ENCODE measurements at places on chromosomes 1 and 21.

DNA sequence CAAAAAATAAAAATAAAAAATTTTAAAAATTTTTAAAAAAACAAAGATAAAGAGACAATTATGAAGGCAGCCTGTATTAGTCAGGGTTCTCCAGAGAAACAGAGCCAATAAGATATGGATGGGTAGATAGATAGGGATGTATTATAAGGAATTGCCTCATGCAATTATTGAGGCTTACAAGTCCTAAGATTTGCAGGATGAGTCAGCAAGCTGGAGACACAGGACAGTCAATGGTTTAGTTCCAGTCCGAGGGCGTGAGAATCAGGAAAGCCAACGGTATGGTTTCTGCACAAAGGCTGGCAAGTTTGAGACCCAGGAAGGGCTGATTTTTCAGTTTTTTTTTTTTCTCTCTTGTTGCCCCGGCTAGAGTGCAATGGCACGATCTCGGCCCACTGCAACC lies 24.1 kb upstream of the EIF4G3 start:
- DNase-seq, result no peak

GRCh38 chr1:159122005-159122621 lies 45.5 kb upstream of the AIM2 start:
- peak; percentile 77 for DNase-seq

DNA sequence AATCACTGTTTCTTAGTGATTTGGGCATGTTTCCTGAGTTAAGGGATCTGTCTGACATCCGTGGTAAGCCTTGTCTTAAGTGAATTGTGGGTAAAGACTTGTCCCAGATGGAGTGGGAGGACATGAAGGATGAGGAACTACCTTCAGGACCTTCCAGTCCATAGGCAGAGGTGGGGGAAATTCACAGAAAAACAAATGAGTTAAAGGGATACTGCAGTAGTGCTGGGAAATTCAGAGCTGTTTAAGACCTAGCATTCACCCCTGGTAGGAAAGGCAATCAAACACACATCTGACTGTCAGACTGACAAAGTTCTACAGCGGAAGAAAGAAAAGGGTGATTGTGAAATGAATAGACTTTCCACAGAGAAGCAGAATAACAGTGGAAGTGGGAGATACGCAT lies 3.0 kb downstream of the GNAT2 start:
- no peak for DNase-seq

DNA sequence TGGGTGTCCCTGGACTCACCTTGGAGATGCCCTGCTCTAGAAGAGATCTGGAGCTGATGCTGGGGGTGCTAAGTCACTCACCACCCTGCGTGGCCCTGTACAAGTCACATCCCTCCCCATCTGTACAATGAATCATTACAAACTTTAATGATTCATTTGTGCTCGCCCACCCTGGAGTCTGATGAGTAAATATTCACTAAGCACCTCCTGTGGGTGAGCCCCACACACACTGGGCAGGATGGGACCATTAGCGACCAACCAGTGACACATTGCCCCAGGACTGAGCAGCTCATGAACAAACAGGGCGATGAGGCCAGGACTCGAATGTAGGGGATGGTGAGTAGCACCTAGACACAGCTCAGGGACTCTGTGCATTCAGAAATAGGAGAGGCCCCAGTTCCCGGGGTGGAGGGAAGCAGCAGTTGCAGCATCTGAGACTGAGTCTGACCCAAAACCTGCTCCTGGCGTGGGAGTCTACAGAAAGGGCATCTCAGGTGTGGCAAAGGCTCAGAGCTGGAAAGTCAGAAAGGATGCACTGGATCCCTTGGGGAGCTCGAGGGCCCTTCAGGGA lies 18.1 kb upstream of the PDZK1IP1 start:
- no peak for DNase-seq

DNA sequence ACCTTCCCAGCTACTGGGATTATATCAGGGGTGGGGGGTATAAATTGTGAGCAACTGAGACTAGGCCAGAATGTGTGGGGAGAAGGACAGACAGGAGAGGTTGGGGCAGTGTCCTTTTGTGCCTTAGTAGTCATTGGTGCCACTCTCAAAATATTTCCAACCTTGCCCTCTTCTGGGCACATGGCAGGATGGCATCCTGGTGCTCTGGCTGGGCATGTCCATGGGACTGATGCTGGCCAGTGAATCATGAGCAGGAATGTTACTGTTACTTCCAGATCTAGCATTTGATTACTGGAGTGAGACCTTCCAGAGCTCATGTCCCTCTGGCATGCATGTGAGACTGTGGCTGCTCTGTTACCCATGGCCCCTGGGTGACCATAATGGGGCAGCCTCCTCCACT lies 151.2 kb downstream of the MATN1 start:
- no peak for DNase-seq

GRCh38 chr1:241390526-241390925 lies 33.5 kb upstream of the RGS7 start:
- DNase-seq, result no peak

DNA sequence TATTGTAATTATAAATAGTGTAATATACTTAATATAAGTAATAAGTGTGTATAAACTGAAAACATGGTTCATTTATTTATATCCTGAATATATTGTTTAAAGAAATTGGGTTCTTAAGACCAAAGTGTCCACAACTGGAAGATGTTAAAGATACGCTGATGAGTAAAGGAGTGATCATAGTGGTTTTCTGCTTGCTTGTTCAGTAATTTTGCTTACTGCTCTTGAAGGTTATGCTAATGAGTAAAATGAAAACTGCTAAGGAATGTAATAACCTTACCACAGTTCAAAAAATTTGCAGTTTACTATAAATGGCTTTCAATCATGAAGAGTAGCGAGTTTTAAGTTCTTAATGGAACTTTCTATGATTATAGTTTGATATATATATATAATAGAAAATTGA lies 22.0 kb downstream of the DONSON start:
- peak; percentile 24 for DNase-seq

DNA sequence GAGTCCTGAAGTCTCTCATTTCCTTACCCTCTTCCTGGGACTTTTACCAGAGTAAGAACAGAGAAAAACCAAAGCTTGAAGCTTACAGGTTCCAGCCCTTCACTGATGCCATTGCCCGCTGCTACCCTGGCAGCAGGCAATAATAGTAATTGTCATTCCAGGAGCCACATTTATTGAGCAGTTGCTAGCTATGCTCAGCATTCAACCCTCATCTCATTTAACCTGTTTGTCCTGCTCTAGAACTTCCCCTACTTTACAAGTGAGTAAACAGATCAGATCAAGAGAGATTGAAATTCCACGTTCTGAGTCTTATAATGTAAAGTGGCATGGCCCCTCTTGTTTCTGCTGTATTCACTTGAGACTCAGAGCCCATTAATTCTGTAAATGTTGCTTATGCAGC lies 80.4 kb downstream of the ATP1A1 start:
- no peak for DNase-seq

GRCh38 chr1:174702011-174702410 lies 254.2 kb downstream of the GPR52 start:
- no peak for DNase-seq

DNA sequence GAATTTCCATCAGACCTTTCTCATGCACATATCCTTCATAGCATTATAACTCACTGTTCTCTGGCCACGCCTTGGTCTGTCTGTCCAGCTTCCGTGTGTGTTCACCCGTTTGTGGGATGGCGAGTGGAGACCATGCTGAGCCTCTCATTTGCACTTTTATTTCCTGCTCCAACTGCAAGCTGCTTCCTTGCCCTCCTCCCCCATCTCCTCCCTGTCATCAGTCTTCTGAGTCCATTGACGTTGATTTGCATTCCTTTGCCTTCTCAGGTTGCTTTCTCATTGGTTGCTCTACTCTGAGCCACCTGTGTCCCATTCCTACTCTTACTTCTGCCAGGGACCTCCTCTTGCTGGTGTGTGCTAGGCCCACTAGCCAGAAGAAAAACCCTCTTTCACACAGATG lies 146.4 kb downstream of the NOS1AP start:
- no peak for DNase-seq

- DNase-seq, result peak; percentile 58
Measured at GRCh38 chr1:223531742-223532341, 133.7 kb downstream of the CAPN8 start.
